ENCODE measurements at places on chromosomes 7 and 10.

- DNase-seq, result no peak
Measured at GRCh38 chr7:25246306-25246705, 18.0 kb upstream of the NPVF start.

DNA sequence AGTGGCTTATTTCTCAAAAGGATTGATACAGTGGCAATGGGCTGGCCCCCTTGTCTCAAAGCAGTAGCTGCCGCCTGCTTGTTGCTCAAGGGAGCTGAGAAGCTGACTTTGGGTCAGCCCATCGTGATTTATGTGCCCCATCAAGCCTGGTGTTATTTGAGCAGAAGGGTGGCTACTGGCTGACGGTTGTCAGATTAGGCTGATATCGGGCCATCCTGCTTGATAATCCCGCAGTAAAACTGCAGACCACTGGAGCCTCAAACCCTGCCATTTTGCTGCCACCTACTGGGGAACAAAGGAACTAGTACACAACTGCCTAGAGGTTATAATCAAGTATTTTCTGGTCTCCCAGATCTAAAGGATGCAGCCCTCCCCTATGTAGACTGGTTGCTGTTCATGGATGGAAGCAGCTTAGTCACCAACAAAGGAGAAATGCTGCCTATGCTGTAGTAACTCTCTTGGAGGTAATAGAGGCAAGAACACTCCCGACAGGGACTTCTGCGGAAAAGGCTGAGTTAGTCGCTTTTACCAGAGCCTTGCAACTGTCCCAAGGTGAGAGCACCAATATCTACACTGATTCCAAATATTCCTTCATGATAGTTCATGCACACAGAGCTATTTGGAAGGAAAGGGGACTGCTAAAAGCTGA, 65.9 kb upstream of the ZNF92 start:
- peak; percentile 60 for DNase-seq

GRCh38 chr7:16210171-16210570, 211.2 kb downstream of the CRPPA start:
- DNase-seq, result no peak

DNA sequence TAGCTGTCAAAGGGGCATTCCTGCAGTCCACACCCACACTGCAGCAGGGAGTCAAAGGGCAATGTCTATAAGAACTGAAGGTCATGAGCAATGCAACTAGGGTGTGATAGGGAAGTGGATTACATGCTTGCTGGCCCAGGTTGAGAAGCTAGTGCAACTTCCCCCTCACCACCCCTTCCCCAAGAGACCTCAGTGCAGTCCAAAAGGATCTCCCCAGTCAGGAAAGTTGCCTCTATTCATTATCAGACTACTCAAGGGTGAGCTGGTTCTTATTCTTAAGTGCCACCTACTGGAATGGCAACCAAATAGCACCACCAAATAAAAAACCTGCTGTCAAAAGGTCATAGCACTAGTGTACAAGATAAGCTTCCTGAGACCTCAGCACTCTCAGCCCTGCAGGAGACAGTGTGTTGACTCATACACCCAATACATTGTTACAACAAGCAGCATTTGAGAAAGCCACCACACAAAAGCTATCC, 28.2 kb downstream of the MTERF1 start:
- no peak for DNase-seq

GRCh38 chr10:124545351-124546054, 83.9 kb downstream of the LHPP start:
- DNase-seq, result no peak

DNA sequence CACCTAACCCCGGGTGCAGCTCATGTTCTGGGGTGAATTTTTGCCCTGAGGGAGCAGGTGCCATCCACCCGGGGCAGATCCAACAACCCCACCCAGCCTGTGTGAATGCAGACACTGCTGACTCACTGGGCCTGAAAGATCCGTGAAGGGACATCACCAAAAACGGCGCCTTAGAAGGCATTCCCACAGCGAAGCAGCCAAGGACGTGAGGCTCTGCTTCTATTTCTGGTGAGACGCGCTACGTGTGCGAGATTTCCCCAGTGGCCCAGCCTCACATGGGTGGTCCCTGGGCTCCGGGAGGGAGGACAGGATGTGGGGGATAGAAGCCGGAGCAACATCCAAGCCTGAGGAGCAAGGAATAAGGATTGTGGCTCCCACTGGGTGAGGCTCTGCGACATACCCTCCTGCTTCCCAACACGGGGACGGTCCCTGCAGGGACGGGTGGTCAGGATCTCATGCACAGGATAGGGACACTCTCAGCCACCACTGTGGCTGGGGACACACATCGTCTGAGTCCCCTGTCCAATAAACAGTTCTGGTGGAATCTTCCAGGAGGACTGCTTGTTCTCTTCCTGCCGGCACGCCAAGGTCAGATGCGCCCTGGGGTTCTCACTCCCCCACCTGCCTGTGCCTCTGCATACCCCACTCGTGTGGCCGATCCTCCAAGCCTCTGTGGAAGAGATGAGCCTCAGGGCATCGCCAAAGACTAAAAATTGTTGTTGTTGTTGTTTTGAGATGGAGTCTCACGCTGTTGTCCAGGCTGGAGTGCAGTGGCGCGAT, 70.2 kb downstream of the ZRANB1 start:
- DNase-seq, result no peak

DNA sequence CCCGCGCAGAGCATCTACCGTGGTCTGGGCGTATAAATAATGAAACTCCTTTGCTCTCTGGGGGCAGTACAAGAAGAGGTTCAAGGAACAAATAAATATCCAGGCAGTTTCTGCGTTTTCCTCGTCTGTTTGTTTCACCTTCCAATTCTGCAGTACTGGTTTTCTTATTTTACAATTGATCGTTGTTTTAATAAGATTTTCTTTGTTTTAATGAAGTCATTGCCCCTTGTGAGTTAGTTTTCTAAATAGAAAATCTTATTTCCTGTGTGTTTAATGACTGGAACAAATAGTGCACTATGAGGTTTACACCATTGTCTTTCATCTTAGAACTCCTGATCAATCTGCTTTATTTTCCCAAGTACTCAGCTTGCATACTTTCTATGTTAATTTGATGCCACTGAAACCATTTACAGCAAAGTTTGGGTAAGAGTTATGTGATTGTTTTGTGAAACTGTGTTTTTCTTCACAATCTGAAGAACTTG, 1.2 kb downstream of the PLEKHA1 start:
- DNase-seq, result no peak

DNA sequence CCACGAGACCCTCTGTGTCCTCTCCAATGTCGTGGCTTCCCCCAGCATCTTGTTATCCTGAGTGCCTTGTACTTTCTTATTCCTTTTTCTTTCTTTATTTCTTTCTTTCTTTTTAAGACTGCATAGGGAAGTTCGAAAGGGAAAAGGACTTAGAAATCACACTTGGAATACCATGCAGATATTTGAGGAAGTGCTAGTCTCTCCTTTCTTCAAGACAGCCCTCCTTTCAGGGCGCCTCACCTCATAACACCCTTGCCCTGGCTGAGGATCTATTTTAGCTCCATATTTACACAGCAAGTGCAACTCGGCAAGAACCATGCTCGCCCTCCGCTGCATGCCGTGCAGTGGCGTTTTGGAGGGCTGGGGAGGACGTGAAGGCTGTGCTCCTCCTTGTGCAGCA, 232.3 kb upstream of the GLI3 start:
- no peak for DNase-seq

GRCh38 chr10:89360157-89360556, 17.7 kb upstream of the IFIT1B start:
- no peak for DNase-seq

- DNase-seq, result no peak
Measured at GRCh38 chr10:59336632-59337031, 25.7 kb downstream of the FAM13C start.

- no peak for DNase-seq
Measured at GRCh38 chr10:132310701-132311337, 3.1 kb upstream of the STK32C start.

GRCh38 chr10:22259280-22259679, 41.5 kb upstream of the EBLN1 start:
- DNase-seq, result peak; percentile 28

DNA sequence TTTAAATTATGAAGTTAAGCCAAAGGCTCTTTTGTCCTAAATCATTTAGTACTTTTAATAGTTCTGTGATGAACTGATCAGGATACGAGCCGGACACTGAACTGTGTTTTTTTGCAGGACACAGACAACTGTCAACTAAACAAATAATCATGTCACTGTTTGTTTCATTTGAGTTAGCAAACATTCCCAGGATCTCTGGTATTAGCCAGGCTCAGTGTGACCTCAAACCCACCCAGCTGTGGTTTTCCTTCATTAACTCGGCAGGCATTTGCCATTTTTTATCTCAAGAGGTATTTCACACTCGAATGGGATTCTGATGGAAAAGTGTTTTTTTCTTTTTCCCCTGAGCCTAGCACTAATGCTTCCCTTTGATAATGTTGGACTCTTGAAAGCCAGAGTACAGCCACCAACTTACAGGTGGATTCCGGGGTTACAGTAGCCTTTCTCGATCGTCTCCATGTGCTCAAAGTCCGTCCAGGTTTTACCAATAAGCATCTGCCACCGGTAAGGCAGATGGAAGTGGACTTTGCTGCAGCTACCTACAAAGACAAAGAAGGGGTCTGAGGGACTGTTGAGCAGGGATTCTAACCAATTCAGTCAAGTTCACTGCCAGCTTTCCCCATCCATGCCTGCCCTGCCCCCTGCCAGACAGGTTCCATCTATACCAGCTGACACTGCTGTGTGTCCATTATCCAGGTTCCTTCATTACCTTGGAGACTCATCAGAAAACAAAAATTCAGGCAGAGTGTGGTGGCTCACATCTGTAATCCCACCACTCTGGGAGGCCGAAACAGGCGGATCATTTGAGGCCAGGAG, 33.4 kb downstream of the ZC3HAV1 start:
- no peak for DNase-seq

- no peak for DNase-seq
Measured at GRCh38 chr10:61888744-61889143, 12.8 kb upstream of the ARID5B start.

DNA sequence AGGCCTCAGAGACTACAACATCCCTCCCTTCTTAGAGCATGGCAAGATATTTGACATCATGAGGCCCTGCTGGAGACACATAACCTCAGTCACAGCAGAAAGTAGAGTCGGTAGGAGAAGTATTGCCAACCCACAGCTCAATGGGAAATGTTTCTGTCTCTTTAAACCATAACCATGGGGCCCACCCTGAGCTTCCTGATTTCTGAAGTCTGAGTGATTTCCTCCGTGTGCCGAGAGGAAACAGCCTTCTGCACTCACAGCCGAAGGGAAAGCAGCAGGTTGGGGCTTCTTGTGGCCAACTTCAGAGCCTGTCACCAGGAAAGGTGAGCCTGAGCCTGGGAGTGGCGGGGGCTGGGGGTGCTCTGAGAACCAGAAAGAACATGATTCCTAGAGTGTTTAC, at the start of gene GIMAP1:
Gene GIMAP1, plus strand, starts transcription at position 246 of the 400 bp plus-strand sequence. CDS start 2,435 bp downstream, outside the sequence.
- peak; percentile 83 for DNase-seq

DNA sequence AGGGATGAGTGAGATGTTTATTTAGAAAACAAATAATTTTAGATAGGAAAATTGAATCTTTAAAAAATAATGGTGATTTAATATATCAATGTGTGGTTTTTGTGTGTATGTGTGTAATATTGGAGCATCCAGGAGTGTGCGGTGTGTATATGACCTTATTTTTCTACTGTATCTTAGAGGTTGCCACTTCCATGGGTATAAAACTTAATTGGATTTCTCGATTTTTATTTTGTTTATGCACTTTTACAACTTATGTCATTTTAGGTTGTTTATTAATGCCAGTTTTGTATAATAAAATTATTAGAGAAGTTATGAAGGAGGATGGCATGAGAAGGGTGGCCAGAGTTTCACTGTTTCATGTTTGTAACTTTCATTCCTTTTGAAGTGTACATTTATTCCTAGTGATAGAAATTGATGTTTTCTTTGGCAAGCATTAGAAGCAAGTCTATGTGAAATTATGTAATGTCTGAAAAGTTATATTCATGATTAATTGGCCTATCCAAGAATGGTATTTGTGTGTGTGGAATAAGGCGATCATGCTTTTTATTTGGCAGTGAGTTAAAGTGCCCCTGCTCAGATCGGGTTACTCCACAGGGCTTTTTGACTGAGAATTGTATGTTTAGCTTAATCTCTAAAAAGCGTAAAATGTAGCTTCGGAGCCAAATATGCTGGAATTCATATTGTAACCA, 110.3 kb downstream of the KAT6B start:
- DNase-seq, result no peak

DNA sequence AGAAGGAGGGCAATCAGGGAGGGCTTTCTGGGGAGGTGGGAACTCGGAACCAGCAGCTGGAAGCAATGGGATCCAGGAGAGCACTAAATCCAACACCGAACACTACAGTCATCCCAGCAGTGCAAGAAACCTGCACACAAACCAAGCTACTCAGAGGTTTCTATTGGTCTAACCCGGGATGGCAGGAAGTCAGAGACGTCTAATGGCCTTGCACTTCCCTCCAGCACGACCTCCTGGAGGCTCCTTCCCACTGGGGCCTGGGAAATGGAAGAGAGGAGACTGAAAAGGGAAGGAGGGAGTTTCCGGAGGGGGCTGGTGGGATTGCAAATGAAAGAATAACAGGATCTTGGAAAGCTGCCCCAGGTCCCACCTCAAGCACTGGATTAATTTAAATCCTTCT, 56.3 kb downstream of the TEX36 start:
- no peak for DNase-seq

- DNase-seq, result no peak
Measured at GRCh38 chr7:18520450-18521235, 25.1 kb downstream of the HDAC9 start.

DNA sequence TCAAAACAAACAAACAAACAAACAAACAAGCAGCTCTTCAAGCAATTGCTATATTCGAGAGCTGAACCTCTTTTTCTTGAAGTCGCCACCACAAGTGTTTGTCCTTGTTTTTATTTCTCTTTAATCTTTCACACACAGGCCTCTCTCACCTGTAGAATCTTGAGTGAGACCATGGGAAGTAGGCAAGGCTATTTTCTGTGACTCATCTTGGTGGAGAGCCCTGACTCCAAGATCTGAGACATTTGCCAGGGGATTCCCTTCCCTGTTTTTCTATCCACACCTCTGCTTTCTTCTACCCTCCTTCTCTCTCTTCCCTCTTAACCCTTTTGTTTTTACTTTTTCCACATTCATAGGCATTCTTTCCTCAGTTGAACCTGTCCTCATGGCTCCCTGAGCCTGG, 8.0 kb upstream of the TAS2R60 start:
- DNase-seq, result no peak

- peak; percentile 80 for DNase-seq
Measured at GRCh38 chr10:14648005-14648765, 126.5 kb downstream of the FAM107B start.

DNA sequence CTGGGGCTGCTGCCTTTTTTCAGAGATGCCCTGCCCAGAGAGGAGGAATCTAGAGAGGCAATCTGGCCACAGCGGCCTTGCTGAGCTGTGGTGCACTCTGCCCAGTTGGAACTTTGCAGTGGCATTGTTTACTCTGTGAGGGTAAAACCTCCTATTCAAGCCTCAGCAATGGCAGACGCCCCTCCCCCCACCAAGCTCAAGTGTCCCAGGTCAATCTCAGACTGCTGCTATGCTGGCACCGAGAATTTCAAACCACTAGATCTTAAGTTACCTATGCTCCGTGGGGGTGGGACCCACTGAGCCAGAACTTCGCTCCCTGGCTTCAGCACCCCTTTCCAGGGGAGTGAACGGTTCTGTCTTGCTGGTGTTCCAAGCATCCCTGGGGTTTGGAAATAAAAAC, 77.2 kb downstream of the EXOC4 start:
- DNase-seq, result no peak
